ENCODE measurements at places on chromosomes 4 and X.
A peak's percentile ranks its signal among the peaks of the same experiment; 100 is the strongest.

- DNase-seq, result no peak
Measured at GRCh38 chr4:77538144-77538543, 67.5 kb upstream of the CXCL13 start.

DNA sequence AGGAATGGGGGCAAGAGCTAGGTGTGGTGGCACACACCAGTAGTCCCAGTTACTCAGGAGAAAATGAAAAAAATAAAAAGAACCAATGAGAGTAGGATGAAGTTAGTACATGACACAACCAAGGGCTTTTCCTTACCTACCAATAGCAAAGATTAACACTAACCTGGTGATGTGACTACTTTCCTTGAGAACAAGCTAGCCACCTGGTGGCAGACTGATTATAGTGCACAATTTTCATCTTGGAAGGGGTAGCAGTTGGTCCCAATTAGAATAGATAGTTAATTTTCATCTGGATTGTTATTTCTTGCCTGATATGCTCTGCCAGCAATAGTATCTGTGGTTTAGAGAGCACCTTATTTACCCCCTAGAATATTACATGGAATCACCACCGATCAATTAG is 1216.8 kb upstream of the PABPC4L start:
- DNase-seq, result no peak

DNA sequence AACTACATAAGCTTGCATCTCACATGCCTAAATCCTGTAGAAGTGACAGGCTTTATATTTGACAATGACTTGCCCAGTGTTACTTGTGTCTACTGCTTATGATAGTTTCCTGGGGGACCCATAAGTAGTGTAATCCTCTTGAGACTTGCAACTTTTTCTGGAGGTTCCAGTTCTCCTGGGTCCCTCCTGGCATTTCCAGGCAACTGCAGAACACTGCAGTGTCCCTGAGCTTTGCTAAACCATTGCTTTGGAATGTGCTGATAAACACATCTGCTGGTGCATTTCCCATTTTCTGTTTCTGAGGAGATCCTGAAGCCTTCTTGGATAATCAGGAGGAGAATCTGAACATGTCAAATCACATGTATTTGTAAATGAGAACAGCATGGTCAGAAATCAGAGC is 82.0 kb downstream of the ANOS1 start:
- no peak for DNase-seq

DNA sequence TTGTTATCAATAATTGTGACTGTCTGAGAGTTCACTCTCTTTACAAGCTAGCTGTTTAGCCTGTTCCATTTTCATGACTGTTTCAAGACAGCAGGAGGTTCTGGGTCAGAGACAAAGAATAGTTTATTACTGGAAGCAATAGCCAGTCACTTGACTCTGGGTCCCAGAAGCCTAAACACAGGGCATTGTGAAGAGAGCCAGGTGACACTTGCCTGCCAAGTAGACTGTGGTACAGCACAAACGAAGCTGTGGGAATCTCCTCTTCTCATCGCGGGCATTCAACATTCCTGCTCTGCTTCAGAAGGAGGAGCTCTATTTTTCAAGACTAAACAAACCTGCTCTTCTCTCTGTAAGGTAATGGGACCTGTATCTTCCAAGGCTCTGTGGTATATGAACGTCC is 485.1 kb downstream of the TRIML1 start:
- DNase-seq, result no peak

DNA sequence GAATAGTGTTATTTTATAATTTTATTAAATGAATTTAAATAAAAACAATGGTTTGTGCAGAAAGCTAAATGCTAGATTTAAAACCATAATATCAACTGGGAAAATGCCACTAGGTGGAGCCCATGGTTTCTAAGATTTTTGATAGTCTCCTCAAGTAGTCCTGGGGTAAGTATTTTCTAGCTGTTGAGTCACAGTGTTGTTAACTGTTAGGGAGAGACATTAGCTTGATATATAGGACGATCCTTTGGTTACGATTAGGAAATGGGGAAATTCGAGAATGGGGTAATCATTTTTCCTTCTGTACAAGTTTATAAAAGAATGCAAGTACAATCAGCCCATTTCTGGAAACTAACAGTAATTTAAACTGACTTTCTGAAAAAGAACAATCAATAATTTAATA is 378.4 kb downstream of the ANKRD50 start:
- no peak for DNase-seq

GRCh38 chrX:70013466-70014381 is 36.0 kb downstream of the AWAT2 start:
- DNase-seq, result no peak

- DNase-seq, result no peak
Measured at GRCh38 chr4:134297765-134298164, 96.2 kb upstream of the PABPC4L start.

- no peak for DNase-seq
Measured at GRCh38 chrX:122196343-122196742, 987.7 kb upstream of the GRIA3 start.

GRCh38 chr4:133808151-133808550 is 393.4 kb downstream of the PABPC4L start:
- DNase-seq, result no peak

- DNase-seq, result no peak
Measured at GRCh38 chr4:111722213-111722720, 423.0 kb upstream of the FAM241A start.

- DNase-seq, result no peak
Measured at GRCh38 chrX:78331708-78332107, 4.3 kb upstream of the CYSLTR1 start.

DNA sequence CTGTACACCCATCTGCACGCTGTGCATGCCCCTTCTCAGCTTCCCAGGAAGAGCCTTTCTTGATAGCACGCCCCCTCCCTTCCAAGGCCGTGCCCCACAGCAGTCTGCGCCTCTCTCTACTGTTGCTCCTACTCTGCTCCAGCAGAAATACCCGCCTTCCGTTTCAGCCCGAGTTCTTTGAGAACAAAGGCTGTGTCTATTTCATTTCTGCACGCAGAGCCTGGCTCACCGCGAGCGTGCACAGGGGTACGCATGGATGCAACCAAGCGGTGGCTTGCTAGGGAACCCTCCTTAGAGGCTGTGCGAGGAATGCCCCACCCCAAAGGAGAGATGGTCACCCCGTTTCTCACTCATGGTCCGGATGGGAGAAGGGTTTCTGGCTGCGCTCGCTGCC is 485 bp downstream of the AADAT start:
- DNase-seq, result peak; percentile 66

DNA sequence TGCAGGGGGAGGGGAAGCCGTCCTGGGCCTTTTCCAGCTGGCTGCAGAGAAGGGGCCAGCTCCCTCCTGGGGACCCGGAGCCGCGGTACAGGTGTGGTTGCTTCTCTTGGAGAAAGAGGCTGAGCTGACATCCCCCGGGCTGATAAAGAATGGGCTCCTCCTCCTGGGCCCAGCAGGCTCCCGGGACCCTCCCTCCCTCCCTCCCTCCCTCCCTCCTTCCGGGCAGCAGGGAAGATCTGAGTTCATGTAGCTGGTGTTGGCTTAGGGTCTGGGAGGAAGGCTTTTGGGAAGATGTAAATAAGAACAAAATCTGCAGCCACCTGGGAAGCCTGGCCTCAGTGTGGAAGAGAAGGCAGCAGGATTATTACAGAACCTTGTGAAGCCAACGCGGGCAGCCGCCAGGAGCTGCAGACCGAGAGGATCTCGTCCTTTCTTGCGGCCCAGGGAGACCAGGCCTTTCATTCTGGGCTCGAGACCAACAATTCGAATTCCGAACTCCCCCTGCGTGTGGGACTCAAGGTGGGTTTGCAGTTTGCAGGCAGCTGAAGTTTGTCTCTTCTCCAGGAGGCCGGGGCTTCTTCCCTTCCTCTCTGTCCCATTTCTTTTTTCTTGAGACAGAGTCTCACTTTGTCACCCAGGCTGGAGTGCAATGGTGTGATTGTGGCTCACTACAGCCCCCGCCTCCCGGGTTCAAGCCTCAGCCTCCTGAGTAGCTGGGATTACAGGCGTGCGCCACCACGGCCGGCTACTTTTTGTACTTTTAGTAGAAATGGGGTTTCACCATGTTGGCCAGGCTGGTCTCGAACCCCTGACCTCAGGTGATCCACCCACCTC is at the start of gene PLCXD1:
Gene PLCXD1, plus strand, starts transcription at position 216 of the 834 bp plus-strand sequence. CDS start 2,807 bp downstream, outside the sequence.
- DNase-seq, result no peak
